ENCODE measurements at places on chromosomes 2 and 18.
A peak's percentile ranks its signal among the peaks of the same experiment; 100 is the strongest.

DNA sequence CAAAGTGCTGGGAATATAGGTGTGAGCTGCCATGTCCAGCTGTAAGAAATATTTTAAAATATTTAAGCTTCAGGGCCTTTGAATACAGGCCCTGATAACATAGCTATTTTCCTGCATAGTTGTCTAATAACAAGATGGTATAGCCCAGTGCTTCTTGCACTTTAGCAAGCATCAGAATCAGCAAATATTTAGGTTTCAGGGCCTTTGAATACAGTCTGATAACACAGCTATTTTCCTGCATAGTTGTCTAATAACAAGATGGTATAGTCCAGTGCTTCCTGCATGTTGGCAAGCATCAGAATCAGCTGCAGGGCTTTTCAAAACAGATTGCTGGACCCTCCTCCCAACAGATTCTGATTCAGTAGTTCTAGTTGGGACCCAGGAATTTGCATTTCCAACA, 5.6 kb downstream of the GEMIN6 start:
- DNase-seq, result no peak

- DNase-seq, result no peak
Observed at GRCh38 chr18:33232318-33232626, 208.2 kb downstream of the CCDC178 start.

GRCh38 chr2:132943829-132944228, 273.8 kb upstream of the LYPD1 start:
- no peak for DNase-seq

DNA sequence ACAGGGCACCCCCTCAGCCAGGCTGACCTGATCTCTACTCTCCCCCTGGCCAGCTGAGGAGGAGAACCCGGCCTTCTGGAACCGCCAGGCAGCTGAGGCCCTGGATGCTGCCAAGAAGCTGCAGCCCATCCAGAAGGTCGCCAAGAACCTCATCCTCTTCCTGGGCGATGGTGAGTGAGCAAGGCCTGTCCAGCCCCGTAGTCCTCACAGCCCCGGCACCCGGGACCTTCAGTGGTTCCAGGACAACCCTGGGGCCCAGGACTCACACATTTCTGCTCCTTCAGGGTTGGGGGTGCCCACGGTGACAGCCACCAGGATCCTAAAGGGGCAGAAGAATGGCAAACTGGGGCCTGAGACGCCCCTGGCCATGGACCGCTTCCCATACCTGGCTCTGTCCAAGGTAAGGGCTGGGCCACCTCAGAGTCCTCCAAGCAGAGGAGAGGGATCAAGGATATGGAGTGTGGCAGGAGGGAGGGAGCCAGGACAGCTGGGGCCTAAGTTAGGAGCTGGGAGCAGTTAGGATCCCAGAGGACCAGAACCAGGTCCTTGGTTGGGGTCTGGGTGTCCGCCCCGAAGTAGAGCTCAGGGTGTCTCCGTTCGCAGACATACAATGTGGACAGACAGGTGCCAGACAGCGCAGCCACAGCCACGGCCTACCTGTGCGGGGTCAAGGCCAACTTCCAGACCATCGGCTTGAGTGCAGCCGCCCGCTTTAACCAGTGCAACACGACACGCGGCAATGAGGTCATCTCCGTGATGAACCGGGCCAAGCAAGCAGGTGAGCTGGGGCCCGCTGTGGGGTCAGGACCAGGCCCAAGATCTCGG, 555 bp downstream of the ALPI start:
- no peak for DNase-seq

DNA sequence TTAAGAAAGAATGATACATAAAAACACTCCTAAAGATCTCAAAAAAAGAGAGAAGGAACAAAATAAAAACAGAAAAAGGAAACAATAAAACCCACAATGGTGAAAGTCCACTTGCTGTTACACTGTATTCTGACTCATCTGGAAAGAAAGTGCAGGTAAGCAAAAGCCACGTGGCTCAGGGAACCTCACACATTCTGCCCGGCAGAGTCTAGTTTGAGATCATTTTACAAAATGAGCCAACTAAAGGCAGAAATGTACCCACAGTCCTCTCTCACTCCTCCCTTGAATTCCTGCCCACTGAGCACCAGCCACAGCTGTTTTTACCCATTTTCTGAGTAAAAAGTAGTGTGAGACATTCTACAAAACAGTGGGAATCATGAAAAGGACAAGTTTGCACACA, 10.0 kb downstream of the KCNH7 start:
- DNase-seq, result no peak

DNA sequence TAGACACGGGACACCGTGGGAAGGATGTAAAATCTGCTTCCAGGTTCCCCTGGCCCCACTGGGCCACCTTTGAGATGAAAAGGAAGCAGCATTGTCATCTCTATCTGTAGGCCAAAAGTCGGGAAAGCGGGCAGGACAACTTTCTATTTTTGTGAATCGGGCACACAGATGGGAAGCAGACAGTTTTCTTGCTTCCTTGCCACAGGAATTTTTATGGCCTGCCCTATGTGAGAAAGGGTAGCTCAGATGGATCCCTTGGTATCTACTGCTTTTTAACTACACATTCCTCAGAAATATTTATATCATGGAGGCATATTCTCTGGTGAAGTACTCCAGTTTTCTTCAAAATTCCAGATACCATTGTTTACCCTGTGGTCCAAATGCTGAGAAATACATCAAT, 735.5 kb downstream of the CBLN2 start:
- DNase-seq, result no peak

DNA sequence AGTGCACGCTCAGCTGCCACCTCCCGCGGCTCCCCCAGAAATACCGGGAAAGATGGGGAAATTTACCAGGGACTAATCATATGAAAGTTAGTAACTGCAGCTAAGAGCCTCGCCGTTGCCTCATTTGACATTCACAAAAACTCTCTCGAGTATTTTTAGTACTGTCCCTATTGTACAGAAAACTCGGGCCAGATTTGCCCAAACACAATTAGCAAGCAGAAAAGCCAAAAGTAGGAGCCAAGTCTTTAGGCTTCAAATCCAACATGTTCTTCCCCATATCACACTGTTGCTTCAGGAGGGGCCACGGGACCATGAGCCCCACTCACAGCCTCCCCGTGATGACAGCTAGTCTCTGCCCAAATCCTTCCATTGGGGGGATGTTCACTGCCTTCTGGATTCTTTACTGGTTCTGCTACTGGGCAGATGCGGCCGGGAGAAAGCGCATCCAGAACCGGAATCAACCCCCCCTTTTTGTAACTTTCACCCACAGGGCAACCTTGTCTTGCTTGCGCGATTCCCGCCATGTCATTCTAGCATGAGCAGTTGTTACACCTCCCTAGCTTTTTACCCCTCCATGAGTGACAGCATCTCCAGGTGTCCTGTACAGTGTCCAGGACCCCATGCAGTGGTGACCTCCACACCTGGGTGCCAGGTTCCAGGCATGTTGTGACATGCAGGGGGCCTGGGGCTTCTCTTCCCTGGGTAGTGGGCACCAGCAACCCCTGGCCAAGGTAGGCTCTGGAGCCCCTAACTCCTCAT, 35.2 kb downstream of the CENPO start:
- DNase-seq, result no peak

- no peak for DNase-seq
Observed at GRCh38 chr2:61504949-61505348, 33.2 kb downstream of the XPO1 start.

DNA sequence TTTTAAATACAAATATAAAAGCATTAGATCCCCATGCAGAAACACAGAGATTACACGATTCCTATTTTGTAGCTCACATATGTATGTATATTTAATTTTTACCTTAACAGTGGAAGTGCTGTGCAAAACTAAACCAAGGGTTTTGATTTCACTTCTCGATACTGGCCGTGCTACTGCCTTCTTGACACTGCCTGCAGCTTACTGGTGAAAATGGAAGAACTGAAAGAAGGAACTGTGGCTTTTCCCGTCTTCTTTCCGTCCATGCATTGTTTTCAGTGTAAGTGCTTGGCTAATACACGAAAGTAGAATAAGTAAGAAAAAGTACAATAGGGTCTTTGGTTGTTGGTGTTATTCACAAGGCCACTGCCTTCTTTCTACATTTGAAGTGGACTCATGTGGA, 129.5 kb downstream of the NDUFA10 start:
- DNase-seq, result no peak

DNA sequence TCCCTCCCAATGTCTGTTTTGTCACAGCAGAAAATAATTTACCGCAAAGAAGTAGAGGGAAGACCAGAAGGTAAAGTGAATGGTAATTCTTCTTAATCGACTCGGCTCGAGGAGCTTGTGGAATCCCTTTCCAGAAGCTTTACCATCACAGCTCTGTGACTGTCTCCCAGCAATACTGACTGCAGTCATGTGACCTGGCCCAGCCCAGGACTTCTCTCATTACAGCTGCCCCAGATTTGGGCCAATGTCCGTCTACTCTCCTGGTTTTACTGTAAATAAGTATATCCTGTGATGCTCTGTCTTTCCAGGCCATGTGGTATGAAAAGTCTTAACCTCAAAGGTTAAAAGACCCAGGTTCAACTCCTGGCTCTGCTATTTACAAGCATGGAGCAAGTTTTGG, 18.9 kb upstream of the ELOA2 start:
- no peak for DNase-seq

DNA sequence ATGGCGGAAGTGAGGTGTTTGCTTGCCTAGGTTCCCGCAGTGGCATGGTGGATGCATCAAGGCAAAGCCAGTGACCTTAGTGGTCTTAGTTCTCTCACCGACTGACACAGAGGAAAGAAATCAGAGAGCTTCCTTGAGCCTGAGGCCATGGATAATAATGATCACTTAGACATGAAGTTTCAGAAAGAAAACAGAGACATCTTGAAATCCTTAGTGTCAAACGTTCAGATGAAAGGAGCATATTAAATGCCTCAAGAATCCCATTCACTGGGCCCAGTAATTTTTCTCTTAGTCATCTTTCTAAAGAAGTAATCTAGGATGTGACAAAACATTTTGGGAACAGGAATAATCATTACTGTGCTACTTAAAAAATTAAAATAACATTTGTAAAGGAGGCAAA, 35.2 kb downstream of the COPS8 start:
- DNase-seq, result peak; percentile 44

- DNase-seq, result no peak
Observed at GRCh38 chr2:168639018-168639417, 163.4 kb upstream of the NOSTRIN start.

DNA sequence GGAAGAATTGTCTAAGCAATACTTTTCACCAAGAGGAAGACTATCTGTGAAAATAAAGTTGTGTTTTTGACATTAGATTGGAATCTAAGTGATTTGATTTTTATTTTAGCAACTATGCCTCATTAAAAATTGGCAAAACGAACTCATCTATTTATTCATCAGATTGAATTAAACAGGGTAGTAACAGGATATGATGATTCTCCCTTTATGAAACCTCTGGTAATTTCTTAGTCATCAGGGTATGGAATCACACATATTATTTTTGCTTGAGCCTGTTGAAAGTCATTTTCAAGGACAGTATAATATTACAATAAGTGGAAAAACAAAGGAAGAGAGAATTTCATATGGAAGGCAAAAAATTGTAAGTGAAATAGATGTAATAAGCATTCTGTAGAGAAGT, 22.0 kb downstream of the ZNF804A start:
- DNase-seq, result no peak

- DNase-seq, result no peak
Observed at GRCh38 chr18:74905247-74905646, 303.7 kb downstream of the PTGR3 start.

DNA sequence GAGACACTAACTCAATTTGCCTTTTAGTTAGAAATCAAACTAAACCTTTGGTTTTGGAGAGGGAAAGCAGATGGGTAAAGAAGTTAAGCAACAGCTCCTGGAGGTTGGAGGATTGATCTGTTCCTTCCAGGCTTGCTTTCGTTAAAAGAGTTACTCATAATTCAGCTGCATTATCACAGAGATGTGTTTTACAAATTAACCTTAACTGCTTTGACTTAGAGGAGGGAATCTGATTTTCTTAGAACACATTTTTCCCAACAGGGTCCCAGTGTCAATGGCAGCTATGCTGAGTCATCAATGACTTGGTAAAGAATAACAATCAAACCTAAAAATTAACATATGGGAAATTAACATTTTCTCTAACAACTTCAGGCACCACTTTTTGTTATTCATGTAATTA, 113.4 kb downstream of the COPS8 start:
- DNase-seq, result no peak

DNA sequence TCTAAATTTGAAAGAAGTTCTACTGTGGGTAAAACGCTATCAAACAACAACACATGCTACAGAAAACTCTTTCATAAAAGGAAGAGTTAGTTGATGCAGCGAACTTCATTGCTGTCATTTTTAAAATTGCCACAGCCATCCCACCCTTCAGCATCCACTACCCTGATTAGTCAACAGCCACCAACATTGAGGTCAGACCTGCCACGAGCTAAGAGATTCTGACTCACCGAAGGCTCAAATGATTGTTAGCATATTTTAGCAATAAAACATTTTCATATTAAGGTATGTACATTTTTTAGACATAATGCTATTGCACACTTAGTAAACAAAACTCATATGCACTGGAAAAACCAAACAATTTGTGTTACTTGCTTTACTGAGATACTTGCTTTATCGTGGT, 347.1 kb downstream of the CLIP4 start:
- DNase-seq, result peak; percentile 25

DNA sequence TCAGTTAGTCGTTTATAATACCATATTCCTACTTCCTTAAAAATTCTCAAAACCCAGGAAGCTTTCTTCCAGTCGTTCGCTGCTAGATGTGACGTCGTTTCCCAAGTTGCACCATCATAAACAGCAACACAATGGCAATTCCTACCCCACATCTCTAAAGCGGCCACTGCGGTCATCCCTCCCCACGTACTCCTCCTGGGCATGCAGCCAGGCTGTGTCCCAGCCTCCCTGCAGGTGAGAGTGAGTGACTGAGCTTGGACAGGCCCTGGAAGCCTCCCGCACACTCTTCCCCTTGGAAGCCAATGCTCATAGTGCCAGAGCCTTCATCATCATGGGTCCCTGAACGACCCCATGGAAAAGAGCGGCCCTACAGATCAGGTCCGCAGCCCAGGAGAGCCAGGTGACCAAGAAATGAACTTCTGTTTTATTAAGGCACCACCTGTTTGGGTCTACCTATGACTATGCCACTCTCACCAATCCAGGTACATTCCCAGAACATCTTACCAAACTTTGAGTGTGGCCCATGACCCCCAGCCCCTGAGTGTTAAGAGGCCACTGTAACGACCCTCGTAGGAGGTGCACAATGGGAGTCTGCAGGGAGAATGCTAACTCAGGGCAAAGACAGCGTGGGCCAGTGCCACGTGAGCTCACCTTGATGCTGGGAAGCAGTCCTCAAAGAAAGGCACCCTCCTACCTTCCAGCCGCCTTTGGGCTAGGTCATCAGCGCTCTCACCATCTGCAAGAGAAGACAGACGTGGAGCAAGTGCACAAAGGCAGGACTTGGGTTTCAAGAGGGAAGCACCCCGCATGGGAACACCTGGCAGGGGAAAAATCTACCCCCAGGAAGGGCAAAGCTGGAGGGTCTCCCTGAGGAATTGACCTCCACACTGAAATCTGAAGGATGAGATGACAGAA, 74.7 kb upstream of the RAB6C start:
- DNase-seq, result no peak
